T1000 (cell line): ENCODE measurements at places on chromosomes 6 and 20.

GRCh38 chr6:112150363-112150762, 63.0 kb downstream of the FAM229B start:
- DNase-seq = no peak

- DNase-seq = no peak
Measured at GRCh38 chr20:15236812-15237211, 899.4 kb upstream of the FLRT3 start.

- no peak for DNase-seq
Measured at GRCh38 chr6:28747631-28748157, 176.1 kb downstream of the TRIM27 start.

- DNase-seq = peak; percentile 76
Measured at GRCh38 chr20:54067606-54068174, 2.7 kb downstream of the BCAS1 start.

- no peak for DNase-seq
Measured at GRCh38 chr6:167575158-167575696, 250.3 kb downstream of the TTLL2 start.

GRCh38 chr6:43246301-43247113, 3.2 kb downstream of the TTBK1 start:
- DNase-seq = no peak

GRCh38 chr6:27238010-27238983, 9.2 kb upstream of the PRSS16 start:
- no peak for DNase-seq

DNA sequence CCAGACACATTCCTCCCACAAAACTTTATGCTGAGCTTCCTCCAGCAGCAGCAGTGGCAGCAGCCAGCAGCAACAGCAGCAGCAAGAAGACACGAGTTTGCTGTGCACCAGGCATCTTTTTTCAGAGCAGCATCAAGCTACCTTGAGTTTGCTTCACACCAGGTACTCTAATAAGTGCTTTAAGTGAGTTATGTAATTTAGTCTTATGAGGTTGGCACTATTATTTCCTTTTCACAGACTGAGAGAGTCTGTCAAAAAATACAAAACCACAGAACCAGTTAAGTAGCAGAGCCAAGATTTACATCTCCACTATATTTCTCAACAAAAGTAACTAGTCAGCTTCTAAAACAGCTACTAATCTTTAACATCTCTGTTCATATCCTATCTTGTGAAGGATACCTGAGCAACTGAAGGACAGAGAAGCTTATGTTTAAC, 23.7 kb downstream of the RANBP9 start:
- no peak for DNase-seq

- no peak for DNase-seq
Measured at GRCh38 chr6:123462152-123462551, 174.6 kb downstream of the TRDN start.

DNA sequence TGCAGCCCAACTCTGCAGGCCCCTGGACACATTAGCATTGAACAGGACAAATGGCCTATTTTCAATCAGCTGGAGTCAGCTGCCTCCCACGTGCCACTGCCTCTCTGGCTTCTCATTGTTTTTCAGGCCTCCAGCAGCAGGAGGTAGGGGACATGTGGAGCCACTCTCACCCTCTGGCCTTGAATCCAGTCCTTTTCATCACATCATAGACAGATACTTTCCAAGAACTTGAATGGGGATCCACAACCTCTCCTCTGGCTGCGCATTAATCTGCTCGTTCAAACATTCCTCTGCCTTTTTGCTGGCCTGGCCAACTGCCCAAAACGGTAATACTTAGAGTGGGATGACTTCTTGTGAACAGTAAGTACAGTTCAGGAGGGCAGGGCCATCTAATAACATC, 592.3 kb downstream of the PKHD1 start:
- DNase-seq = no peak

- DNase-seq = no peak
Measured at GRCh38 chr6:13496513-13497190, 9.3 kb upstream of the GFOD1 start.

GRCh38 chr20:41862476-41862875, 244.3 kb upstream of the CHD6 start:
- DNase-seq = no peak

DNA sequence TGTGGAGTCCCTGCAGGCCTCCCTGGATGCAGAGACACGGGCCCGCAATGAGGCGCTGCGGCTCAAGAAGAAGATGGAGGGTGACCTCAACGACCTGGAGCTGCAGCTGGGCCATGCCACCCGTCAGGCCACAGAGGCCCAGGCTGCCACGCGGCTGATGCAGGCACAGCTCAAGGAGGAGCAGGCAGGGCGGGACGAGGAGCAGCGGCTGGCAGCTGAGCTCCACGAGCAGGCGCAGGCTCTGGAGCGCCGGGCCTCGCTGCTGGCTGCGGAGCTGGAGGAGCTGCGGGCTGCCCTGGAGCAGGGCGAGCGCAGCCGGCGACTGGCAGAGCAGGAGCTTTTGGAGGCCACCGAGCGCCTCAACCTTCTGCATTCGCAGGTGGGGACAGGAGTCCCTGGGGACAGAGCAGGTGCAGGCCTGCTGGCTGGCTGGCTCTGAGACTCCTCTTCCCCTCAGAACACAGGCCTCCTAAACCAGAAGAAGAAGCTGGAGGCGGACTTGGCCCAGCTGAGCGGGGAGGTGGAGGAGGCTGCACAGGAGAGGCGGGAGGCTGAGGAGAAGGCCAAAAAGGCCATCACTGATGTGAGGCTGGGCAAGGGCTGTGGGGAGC, 44.7 kb downstream of the MYH7B start:
- no peak for DNase-seq

- no peak for DNase-seq
Measured at GRCh38 chr20:47350181-47350550, 6.3 kb downstream of the ZMYND8 start.

DNA sequence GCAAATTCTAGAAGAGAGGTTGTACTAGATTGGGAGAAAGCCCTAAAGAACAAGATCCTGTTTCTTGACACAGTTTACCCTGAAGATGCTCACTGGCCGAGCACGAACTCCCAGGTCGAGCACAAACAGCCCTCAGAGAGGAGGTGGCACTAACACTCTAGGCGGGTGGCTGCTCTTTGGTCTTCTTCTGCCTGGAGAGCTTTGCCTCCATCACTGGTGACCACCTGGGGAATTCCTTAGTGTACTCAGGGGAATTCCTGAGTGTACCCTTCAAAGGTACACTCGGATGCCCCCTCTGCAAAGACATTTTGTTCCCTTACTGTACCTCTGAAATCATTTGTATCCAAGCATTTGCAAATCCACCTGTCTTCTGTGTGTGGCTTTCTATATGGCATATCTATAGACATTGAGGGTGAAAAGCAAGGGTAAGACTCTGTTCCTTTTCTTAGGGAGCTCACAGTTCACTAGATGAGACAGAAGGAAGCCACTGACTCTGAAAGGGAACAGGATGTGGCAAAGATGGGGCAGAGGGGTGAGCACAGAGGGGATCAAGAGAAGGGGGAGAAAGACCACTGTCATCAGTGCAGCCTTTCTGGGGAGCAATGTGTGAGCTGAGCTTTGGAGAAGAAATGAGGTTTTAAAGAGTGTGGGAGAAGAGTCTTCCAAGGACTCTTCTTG, 169.8 kb upstream of the PROKR2 start:
- no peak for DNase-seq

DNA sequence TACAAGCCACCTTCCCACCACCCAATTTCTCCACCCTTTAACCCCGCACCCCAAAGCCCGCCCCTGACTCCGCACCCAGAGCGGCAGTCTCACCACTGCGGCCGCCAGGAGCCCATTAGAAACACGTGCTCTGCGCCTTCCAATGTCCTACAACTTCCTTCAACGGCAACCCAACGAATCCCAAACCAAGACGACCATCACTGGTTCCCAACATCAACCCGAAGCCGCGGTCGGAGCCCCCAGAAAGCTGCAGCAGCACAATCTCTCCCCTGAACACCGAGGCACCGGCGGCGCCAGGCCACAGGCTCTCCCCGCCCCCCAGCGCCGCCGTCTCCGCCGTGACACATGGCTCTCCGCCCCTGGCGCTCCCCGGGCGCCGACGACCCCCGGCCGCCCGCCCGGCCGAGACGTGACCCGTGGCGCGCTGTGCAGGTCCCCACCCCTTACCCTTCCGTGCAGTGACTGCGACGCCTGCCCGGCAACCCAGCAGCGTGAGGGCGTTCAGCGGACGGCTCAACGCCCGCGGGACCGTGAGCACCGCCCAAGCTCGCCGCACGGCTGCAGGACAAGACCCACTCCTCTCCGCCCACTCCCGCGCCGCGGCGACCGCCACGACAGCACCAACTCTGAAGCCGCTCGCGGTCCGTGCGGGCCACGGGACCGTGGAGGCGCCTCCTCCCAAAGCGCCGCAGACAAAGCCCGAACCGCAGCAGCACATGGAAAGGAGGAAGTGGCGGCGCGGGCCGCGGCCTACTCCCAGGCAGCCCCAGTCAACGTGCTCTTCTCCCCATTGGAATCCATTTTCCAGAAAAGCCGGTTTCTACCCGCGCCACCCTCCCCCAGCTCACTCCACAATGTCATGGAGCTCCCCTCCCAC, 551 bp downstream of the SYNCRIP start:
- DNase-seq = no peak

GRCh38 chr20:60246751-60247150, 288.5 kb downstream of the CDH26 start:
- no peak for DNase-seq

- DNase-seq = no peak
Measured at GRCh38 chr6:169085466-169085865, 168.2 kb downstream of the THBS2 start.

- DNase-seq = no peak
Measured at GRCh38 chr6:484746-485145, 93.2 kb downstream of the IRF4 start.

DNA sequence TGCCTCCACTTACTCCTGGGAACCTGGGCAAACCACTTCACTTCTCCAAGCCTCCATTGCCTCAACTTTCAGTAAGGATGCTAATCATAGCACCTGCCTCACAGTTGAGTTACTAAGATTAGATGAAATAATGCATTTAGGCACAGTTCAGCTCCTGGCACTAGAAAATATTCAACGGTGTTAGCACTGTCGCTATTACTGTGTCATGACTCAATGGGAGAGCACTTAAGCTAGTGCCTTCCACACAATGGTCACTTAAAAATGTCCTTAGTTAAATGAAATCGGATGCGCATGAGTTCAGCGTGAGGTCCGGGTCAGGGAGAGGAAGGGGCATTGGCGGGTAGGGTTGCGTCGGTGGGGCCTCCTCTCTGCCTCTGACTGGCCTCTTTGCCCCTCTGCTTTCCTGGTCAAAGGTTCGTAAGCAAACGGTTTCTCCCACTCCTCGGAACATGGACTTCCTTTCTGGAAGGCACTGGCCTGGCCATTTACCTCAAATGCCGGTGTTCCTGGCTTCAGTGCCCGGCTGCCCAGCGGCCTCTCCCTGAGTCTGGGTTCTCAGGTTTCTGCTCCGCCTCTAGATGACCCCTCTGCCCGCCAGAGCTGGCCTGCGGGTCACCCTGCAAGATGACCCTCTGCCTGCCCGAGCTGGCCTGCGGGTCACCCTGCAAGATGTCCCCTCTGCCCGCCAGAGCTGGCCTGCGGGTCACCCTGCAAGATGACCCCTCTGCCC, 123.8 kb upstream of the QKI start:
- no peak for DNase-seq

DNA sequence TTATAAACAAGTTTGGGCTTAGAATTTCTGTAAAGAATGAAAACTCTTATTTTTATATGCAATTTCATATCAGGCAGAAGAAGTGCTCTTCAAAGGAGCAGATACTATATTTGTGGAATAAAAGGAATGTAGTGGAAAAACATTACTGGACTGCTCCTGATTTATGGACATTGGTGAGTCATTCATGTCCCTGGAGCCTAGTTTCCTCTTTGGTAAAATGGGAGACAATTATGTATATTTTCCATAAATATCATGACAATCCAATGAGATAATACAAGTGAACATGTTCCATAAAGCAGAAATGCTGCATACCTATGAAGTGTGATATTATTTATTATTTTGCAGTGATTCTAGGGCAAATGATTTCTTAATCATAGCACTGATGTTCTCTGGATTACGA, 445.8 kb upstream of the CITED2 start:
- DNase-seq = no peak

DNA sequence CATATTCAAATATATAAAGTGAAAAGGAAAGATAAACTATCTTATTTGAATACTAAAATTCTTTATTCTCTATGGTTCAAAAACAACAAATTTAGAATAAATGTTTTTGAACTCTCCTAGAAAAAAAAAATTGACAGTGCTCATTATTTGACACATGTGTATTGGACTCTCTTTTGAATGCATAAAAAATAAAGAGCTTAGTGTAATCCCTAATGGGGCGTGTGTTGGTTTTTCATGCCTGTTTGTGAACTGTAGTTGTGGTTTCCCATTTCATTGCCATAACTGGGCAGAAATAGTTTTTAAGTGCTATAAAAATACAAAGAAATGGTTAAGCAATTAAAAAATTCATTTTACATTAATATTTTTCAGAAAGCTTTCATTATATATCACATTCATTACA, 101.3 kb downstream of the REV3L start:
- DNase-seq = no peak

- DNase-seq = peak; percentile 39
Measured at GRCh38 chr6:122798099-122798641, 9.1 kb downstream of the SMPDL3A start.

DNA sequence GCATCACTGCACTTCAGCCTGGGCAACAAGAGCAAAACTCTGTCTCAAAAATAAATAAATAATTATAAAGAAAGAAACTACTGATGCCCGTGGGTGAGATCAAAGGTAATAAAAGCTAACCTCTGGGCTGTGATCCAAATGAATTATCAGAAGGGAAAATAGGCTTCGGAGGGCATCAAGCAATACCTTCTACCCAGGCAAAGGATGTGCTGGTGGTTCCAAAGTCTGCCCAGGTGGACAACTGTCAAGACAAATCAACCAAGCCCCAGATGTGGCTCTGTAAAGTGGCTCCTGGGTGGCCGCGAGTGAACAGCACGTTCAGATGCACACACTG, 95.6 kb downstream of the SCML4 start:
- no peak for DNase-seq

DNA sequence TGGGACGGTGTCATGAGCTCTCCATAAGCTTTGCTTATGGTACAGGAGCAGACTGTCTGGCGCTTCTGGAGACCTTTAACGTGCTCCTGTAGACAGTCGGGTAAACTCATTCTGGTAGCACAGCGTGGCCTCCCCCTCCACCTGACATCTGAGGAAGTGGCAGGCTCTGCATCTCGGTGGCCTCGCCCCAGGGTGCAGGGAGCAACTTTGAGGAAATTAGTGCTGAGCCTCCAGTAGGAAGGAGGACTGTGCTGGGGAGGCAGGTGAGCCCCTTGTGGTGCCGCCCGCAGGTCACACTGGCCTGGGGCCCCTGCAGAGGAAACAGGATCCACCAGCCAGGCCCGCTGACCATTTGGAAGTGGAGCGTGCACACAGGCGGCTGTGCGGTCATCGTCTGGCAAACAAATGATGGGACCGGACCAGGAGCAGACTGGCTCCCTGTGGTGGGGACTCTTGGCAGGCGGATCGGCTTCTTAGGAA, 57.9 kb downstream of the SYNJ2 start:
- DNase-seq = no peak

GRCh38 chr20:60585651-60586050, 627.4 kb downstream of the CDH26 start:
- DNase-seq = no peak
